ENCODE measurements at places on chromosomes 6 and 20.

- DNase-seq: no peak
Measured at GRCh38 chr6:17161076-17161475, 59.2 kb downstream of the STMND1 start.

GRCh38 chr20:4070323-4071177, 55.2 kb upstream of the RNF24 start:
- no peak for DNase-seq

DNA sequence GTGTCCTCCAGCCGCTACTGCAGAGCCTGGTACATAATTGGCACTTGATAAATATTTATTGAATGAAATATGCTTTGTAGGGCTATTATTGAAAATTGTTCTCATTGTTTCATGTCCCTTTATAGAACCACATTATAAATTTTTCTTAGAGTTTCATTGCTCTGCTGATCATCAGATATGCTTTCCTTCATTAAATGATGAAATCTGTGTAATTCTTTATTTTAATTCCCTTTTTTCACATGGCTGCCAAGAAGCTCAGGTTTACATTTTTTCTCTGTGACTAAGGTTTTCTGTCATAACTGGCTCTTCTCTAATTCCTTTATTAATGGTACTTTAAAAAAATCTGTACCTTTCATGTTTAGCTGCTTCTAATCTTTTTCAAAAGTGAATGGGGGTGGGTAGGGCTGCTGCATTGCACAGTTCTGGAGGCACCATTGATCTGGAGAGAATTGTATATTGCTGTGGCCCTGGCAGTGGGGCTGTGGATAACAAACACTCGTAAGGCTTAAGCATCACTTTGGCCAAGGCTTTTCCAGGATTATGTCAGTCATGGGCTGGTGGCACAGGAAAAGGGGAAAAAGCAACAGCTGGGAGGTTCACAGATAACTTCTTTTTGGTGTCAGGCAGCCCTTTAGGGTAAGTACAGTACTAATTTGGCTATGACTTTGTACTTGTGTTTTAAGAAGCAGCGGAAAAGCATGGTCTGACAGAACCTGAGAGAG, 43.8 kb downstream of the ARFGEF2 start:
- DNase-seq: peak; percentile 44

DNA sequence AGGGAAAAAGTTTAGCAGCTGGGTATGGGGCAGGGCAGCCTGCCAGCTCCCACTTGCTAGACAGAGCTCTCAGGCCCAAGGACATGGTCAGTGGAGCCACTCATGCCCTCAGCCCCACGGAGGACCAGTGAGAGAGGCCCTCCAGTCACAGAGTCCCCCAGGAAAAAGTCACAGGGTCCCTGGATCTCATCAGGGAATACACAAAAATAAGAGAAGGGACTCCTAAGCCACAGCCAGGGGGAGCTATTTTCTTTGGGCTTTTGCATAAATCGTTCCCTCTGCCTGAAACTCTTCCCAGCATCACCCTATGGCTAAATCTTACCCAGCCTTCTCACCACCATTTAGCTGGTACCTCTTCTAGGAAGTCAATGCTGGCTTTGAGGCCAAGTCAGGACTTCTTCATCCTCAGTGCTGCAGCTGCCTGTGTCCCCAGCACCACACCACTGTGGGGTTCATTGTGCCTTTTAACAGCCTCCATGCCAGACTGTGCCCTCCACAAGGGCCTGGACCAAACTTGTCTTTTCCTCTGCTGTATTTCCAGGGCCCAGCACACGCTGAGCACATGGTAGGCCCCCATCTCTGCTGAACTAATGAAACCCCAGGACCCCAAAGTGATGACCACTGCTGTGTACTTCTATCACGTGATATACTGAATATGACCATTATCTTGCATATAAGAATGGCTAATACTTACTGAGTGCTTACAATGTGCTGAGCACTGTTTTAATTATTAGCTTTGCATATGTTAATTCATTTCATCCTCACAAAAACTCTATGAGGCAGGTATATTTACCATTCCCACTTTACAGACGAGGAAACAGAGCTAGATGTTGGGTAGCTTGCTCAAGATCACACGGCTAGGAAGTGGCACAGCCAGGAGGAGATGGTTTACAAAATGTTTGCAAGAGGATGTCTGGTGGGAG, 2.0 kb downstream of the ZNF335 start:
- DNase-seq: peak; percentile 52

DNA sequence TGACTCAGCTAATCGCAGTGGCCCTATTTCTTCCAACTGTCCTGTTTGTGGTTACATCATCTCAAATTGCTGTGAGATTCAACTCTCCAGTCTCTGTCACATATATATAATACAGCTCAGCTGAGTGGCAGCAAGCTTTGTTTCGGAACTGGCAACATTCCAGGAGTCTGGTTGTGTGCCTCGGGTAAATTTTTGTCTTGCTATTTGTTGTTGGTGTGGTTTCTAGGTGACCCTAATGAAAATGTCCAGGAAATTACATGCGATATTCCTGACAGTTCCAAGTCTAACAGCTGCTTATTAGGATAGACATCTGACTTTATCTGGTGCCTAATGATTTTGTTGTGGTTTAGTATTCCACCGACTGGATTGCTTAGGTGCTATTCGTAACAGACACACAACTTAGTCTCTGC, 581.8 kb downstream of the CD109 start:
- DNase-seq: no peak

DNA sequence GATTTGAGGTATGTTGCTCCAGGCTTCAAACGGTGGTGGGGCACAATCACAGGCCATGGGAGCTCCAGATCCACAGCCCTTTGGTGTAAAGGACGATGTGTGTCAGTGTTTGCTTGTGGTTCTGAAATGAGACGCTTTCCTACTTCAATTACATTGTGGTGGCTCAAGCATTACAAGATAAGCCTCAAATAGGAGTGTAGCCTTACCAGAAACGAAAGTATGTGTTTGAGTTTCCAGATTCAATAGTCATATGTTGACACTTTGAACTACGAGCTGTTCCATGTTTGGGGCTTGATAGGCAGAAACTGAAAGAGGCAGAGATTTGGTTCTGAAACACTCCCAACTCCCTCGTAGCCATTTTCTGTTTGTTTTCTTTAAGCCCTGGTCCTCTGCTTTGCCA, 187.1 kb downstream of the MYLK4 start:
- no peak for DNase-seq
